ENCODE measurements at places on chromosomes 2 and 18.

- peak overlapping the region; percentile 99 for H3K27ac ChIP-seq
- no peaks in the 10 kb centered on the region for H3K27me3 ChIP-seq
- DNase-seq: no peak
- H3K4me3 ChIP-seq: peak overlapping the region; percentile 84
Measured at GRCh38 chr2:237693291-237693994, 66.1 kb downstream of the LRRFIP1 start.

DNA sequence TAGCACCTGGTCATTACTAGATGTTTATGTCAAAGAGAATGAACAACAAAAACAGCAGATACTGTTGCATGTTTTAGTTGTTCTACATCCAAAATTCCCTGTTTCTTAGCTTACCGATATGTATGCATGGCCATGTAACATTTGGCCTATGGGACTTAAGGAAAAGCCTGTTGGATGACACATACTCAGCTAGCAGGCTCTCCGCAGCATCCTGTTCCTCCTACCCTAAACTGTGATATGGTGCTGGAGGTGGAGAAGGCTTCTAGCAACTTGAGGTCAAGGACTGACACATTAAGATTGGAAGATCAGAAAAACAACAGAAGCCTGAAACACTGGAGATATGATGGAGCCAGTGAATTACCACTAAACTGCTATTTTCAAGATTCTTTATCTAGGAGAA lies 537.8 kb downstream of the LRRTM4 start:
- no peaks in the 10 kb centered on the region for H3K36me3 ChIP-seq
- H3K27ac ChIP-seq: no peak overlapping the region
- no peak for DNase-seq
- no peaks in the 10 kb centered on the region for H3K4me1 ChIP-seq
- H3K4me3 ChIP-seq: no peak overlapping the region
- H3K27me3 ChIP-seq: no peaks in the 10 kb centered on the region

DNA sequence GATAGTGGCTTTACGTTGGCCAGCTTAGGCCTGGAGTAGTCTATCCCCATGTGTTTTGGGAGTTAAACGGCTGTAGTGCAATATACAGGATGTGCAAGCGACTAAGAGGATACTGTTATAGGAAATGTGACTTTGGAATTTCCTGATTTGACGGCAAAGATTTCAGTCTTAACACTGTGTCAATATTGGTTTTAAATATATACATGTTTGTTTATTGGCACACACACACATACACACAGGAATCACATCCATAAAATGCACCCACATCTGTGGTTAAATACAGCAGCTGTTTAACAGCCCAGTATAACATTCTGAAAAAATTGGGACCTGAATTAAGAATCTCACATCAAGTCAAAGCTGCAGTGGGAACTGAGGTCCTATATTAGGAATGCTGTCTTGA lies 347.1 kb downstream of the TXNL1 start:
- no peaks in the 10 kb centered on the region for H3K36me3 ChIP-seq
- H3K27ac ChIP-seq: no peak overlapping the region
- H3K27me3 ChIP-seq: no peaks in the 10 kb centered on the region

DNA sequence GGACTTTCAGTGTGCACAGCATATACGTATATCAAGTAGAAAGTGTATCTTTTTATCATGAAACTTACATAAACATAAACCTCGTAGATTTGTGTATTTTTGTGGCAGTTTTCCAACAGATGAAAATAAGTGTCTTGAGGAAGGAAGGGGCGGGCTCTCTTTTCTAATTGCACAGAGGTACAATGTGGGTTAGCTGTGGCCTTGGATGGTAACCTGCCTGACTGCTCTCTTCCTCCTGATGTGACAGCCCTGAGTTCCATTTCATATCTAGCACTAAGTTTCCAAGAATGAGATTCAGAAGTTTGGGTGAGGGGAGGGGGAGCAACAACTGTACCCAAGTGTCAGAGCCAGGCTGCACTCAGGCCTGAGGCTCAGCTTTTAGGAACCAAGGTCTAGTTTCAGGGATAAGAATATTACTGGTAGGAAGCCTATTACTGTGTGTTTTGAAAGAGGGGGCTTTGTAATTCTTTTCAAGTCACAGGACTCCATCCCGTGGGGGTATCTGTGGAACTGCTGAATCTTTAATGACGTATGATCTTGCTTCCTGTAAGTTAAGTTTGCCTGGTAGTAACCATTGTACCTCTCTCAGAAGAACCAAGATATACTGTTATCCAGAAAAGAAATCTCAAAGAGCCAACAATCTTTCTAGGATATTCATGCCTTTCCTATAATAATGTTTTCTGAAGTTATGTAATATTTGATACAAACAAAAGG lies 483.7 kb downstream of the PTPRM start:
- H3K4me1 ChIP-seq: peaks cover 20% of the 10 kb centered on the region
- no peaks in the 10 kb centered on the region for H3K36me3 ChIP-seq
- no peak overlapping the region for H3K4me3 ChIP-seq
- no peaks in the 10 kb centered on the region for H3K27me3 ChIP-seq
- DNase-seq: no peak

GRCh38 chr2:71563872-71564271 lies 110.5 kb downstream of the DYSF start:
- H3K4me1 ChIP-seq: peaks cover 58% of the 10 kb centered on the region
- DNase-seq: no peak
- H3K36me3 ChIP-seq: no peaks in the 10 kb centered on the region
- no peak overlapping the region for H3K27ac ChIP-seq

DNA sequence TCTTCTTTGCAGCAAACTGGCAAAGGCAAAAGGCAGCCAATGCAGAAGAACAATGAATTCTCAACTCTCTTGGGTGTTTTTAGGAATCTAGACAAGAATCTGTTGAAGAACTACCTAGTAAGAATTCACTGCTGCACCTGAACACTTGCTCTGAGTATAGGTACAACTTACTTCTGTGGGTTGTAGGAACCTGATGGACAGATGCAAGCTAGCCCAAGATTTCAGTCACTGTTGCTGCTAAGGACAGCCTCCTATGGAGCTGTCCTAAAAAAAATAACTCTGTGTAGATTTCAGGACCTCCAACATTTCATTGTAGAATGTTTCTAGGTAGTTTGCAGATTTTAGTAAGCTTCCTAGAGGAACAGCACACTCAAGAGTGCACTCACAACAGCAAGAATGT lies 363.5 kb downstream of the CBLN2 start:
- no peak overlapping the region for H3K27ac ChIP-seq
- no peak overlapping the region for H3K4me3 ChIP-seq
- DNase-seq: no peak
- no peaks in the 10 kb centered on the region for H3K27me3 ChIP-seq
- H3K36me3 ChIP-seq: no peaks in the 10 kb centered on the region

GRCh38 chr2:28233164-28233676 lies 159.4 kb upstream of the FOSL2 start:
- DNase-seq: no peak
- H3K27ac ChIP-seq: peak overlapping the region; percentile 8
- H3K4me1 ChIP-seq: peaks cover 6% of the 10 kb centered on the region
- H3K36me3 ChIP-seq: no peaks in the 10 kb centered on the region
- no peak overlapping the region for H3K4me3 ChIP-seq

DNA sequence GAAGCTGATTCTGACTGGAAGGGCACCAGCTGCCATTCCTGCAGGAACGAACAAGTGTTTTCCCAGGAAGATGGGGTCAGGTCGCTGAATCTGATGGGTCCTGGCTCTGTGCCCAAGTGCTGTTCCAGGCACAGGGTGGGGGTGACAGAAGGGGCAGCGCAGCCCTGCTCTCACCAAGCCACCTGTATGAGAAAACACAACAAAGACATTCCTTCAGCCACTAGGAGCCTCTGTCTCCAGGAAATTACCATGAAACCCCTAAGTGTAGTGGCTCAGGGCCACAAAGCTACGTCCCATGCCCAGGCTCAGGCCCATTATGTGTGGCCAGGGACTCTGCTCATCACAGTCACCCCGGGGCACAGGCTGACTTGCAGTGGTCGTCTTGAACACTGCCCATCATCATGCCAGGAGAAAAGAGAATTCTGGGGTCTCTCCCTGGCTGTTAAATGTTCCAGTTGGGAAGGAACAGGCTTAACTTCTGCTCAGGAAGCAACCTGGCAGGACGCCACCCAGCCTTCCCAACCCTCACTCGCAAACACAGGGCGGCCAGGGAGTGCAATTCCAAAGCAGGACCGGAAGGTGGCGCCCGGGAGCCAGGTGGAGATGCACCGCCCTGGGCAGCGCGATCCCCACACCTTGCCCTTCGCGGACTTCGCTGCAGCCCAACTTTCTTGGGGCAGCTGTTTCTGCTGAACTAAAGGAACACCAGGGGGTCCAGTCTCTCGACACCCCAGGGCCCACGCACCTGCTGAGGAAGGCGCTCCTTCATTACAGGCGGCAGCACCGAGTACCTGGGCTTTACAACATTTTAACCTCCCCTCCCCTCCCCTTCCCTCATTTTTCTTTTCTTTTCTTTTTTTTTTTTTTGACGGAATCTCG lies 11.0 kb upstream of the SFTPB start:
- peak overlapping the region; percentile 44 for H3K4me3 ChIP-seq
- H3K27ac ChIP-seq: no peak overlapping the region
- peaks cover 10% of the 10 kb centered on the region for H3K4me1 ChIP-seq
- H3K27me3 ChIP-seq: no peaks in the 10 kb centered on the region
- no peaks in the 10 kb centered on the region for H3K36me3 ChIP-seq

- no peak overlapping the region for H3K27ac ChIP-seq
- no peak for DNase-seq
- no peaks in the 10 kb centered on the region for H3K36me3 ChIP-seq
Measured at GRCh38 chr2:201500534-201500933, 49.0 kb downstream of the STRADB start.

DNA sequence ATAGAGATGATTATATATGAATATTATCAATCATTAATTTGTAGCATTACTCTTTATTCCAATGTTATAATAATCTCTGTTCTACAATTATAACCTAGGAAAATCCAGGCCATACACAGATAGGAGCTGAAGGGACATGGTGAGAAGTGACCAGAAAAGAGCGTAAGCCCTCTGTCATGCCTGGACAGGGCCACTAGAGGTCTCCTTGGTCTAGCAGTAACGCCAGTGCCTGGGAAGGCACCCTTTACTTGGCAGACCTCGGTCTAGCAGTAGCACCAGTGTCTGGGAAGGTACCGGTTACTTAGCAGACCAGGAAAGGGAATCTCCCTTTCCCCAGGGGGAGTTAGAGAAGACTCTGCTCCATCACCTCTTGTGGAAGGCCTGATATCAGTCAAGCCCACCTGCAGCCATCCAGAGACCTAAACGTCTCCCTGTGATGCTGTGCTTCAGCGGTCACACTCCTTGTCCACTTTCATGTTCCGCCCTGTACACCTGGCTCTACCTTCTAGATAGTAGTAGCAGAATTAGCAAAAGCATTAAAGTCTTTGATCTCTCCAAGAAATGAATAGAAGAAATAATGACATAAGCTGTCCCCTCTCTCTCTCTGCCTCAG lies 447.5 kb upstream of the FSIP2 start:
- no peak overlapping the region for H3K4me3 ChIP-seq
- H3K36me3 ChIP-seq: no peaks in the 10 kb centered on the region
- no peak overlapping the region for H3K27ac ChIP-seq
- DNase-seq: no peak
- no peaks in the 10 kb centered on the region for H3K4me1 ChIP-seq
- H3K27me3 ChIP-seq: no peaks in the 10 kb centered on the region

DNA sequence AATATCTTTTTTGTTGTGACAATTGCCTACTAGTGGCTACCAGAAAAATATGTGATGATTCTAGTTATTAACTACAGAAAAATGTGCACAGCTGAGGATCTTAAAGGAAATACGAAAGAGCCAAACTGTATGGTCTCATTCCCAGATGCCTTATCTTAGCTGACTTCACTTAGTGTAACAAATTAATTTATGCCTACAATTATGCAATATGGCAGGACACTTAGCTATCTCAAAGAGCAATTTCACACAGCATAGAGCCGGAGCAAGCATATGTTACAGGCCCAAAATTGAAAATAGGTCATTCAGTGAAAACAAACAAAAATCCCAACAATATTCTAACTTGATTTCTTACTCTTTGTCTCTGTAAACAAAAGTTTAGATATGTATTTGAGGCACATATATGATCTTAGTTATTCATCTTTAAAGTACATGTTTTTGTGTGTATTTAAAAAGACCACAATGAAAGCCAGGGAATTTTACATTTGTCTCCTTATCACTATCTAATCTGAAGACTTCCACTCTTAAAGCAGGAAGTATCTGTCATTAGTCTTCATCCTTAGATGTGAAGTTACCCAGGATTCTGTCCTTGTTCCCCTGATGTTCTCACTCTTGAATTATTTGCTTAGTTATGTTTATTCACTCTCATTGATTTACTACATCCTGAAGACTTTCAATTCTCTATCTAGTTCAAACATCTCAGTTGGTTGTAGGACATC lies 1579.0 kb upstream of the NXPH2 start:
- H3K27ac ChIP-seq: no peak overlapping the region
- H3K4me3 ChIP-seq: no peak overlapping the region
- DNase-seq: no peak
- H3K36me3 ChIP-seq: no peaks in the 10 kb centered on the region

- peaks cover 87% of the 10 kb centered on the region for H3K4me1 ChIP-seq
- H3K27ac ChIP-seq: peak overlapping the region; percentile 92
- H3K27me3 ChIP-seq: no peaks in the 10 kb centered on the region
- H3K4me3 ChIP-seq: peak overlapping the region; percentile 85
Measured at GRCh38 chr2:240996161-240996833, 2.1 kb upstream of the SNED1 start.

DNA sequence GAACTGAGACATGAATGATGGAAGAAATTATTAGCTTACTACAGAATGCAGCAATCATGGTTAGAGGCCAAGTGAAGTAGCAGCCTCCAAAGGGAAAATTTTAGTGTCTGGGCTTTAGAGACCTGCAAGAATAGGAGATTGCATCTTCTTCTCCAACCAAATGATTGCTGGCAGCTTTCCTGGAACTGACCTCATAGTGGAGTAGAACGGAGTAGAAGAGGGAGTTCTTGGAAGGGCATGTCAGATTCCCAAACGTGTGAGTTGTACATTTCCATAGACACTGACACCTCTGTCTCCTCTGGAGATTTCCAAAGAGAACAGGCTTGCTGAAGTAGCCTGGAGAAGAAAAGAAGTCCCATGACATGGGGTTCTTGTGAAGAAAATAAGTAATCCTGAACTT lies 169.8 kb upstream of the ERBB4 start:
- no peaks in the 10 kb centered on the region for H3K36me3 ChIP-seq
- H3K4me1 ChIP-seq: no peaks in the 10 kb centered on the region
- H3K27ac ChIP-seq: no peak overlapping the region
- H3K4me3 ChIP-seq: no peak overlapping the region

- H3K27me3 ChIP-seq: no peaks in the 10 kb centered on the region
- peaks cover 18% of the 10 kb centered on the region for H3K36me3 ChIP-seq
- H3K27ac ChIP-seq: no peak overlapping the region
- no peak overlapping the region for H3K4me3 ChIP-seq
- no peak for DNase-seq
Measured at GRCh38 chr18:79489051-79489898, 93.5 kb downstream of the NFATC1 start.

Data from thoracic aorta (tissue), 2 donors.